Stimulated activated CD4-positive, alpha-beta T cell treated with anti-CD3 and anti-CD28 coated beads, Interleukin-1b, Interleukin-23, amount 100 ng/mL, for 1 hour (primary cell): ENCODE measurements at places on chromosomes 2 and 18.

DNA sequence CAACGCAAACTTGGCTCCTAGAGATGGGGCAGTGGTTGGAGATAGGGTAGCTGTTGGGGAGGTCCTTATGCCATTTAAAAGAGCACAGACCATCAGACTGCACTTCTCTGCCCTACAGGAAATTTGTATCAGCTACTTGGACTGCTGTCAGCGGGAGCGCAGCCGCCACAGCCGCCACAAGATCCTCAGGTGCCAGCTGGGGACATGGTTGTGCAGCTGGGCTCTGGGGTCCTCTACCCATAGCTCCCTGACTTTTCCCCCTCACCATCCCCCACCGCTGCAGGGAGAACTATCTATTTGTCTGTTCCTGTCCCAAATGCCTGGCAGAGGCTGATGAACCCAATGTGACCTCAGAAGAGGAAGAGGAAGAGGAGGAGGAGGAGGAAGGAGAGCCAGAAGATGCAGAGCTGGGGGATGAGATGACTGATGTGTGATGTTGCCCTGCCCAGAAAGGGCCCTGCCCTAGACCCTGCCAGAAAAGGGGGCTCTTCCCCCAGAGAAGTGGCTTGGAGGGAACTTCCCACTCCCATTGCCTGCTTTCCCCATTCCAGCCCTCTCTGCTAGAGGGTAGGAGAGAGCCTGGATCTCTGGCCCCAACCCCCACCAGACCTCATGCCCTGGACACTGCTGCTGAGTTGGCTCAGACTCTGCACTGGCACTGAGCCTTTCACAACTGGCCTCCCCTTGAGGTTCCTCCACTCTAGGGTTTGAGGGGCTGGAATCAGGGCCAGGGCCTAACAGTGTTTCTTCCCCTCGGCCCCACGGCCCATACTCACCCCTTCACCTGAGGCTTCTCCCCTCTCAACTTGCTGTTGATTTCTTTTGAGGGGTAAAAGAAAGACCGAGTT lies 7.3 kb downstream of the PRADC1 start:
- DNase-seq = no peak

DNA sequence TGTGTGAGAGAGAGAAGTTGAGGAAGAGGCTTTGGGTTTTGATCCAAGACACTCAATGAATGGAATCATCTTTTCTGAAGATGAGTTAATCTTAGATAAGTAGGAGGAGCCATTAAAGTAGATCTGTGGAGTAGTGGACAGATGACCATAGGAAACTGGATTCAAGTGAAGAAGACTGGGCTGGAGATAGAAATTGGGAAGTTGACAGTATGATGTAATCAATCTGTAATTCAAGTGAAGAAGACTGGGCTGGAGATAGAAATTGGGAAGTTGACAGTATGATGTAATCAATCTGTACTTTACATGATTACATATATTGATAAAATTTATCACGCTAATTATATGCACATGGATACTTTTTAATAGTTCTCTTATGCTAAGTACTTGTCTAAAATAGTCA lies 92.8 kb downstream of the PHLPP1 start:
- DNase-seq = no peak

DNA sequence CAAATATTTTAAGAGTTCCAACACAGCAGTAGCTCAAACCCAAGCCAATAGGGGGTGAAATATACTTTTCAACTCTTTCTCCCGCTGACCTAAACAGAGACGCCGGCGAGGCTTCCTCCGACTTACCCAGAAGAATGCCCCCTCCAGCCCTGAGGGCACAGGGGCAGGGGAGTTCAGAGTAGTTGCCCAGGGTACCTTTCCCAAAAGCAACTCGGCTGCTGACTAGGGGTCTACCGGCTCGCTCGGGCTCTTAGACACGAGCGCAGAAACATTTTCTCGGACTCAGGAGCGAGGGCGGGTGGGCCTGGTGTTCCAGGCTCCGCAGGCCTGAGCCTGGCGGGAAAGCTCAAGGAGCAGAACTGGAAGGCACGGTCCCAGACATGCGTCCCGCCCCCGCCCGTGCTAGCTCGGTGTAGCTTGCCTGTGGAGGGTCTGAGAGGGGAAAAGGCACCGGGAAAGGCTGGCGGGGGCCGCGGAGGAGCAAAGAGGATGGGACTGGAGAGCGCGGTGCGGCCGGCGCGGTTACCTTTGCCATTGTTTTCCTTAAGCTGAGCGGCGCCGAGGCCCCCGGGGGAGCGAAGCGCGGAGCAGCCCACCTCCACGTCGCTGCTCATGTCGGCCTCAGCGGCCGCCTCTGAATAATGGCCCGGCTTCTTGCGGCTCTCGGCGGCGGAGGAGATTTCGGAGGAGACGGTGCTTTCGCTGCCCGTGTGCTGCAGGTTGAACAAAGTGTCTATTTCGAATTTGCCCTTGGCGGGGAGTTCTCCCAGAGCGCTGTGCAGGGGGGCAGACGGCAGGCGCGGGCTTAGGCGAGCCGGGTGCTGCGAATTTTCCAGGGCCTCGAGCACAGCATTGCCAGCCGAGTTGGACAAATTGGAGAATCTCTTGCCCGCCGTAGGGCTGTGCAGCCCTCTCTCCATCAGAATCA lies 674 bp downstream of the EVX2 start:
- DNase-seq = no peak

GRCh38 chr2:16218161-16218560 lies 277.8 kb downstream of the MYCN start:
- no peak for DNase-seq

DNA sequence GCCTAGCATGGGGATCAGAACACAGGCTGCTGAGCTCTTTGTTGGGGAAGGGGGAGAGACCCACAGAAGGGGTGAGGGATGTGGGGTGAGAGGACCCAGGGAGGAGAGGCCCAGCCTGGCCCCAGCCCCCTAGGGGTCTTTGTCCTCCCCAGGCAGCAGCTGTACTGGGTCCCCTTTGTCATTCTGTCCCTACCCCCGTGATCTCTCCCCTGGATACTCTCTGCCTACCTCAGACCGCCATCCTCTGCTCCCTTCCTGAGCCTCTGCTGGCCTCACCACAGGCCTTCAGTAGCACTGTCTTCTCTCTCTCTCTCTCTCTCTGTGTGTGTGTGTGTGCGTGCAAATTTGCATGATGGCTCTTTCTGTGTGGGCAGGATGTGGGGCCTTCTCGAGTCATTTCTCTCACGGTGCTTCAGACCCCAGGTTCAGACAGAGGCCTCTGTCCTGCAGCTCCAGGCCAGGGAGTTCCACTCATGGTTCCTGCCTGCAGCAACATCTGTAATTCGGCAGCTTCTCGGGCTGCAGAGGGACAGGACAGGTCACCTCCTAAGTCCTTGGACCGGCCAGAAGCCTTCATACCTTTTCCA lies 1.4 kb downstream of the PSD4 start:
- DNase-seq = no peak

DNA sequence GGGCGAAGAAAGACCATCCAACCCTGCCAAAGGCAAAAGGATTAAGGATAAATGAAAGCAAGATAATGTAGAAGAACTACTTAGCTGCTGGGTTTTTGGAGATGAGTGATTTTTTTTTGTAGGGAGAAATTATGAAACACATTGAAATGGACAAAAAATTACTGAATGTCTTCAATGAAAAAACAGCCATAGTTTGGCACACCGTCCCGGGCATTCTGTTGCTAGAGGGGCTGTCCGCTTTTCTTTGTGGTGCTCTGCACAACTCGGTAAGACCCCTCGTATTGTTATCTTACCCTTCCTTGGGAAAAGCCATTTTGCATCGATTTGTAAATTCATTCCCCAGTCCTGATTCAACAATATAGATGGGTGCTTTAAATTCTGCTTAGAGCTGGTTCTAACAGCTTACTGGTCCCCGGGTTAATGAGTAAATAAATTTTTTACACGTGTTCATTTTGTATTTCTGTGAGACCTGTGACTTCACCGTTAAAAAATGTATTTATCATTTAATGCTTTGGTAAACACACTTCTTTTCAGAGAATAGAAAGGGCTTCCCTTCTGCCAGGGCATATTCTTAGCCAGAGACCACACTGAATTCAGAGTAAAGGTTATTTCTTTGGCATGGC lies 912 bp upstream of the LAPTM4A start:
- no peak for DNase-seq

GRCh38 chr2:85353876-85354285 lies 447 bp downstream of the RETSAT start:
- DNase-seq = no peak

DNA sequence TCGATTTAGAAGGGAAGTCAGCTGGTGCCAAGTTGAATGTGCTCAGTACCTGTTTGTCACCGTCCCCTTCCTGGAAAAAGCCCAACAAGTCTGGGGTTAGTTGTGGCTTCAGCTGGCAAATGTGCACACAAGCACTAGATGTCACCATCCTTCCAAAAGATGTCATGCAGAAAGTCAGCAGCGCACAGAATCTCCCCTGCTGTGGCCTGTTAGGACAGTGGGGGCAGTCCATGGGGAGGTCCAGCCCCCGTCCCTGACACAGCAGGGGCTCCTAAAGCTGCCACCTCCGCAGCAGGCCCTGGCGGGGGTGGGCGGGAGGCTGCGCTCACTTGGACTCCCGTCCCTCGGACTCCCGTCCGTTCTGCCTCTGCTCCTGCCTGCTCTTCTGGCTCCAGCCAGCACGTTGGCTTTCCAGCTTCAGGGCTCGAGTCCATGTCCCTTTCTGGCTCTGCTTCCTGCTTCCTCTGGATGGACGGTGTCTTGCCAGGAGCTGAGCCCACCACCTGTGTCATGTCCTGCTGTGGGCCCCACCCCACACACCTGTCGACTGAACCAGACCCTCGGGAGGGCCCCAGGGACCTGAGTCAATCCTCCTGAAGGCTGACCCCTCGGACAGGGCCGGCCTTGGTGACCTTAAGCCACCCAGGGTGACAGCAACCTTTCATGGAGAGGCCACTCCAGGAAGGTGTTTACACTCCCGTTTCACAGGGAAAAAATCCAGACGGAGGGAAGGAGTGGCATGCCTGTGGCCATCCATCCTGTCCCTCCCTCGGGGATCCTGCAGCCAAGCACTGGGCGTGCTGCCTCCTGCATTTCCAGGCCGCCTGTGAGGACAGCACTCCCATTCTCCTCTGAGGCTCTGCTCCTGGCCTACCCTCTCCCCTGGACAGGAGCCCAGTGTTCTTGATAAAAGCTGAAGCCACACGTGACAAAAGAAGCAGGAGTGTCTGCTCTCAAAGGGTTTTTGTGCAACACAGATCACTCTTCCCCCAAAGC lies 8.5 kb downstream of the RAB17 start:
- no peak for DNase-seq

GRCh38 chr2:185618625-185619024 lies 120.0 kb upstream of the FSIP2 start:
- DNase-seq = no peak

- no peak for DNase-seq
Measured at GRCh38 chr18:29328932-29329331, 1152.0 kb upstream of the CDH2 start.

GRCh38 chr2:239326831-239327535 lies 73.8 kb downstream of the HDAC4 start:
- peak; percentile 51 for DNase-seq

GRCh38 chr2:201383136-201383535 lies 26.0 kb upstream of the FLACC1 start:
- no peak for DNase-seq

DNA sequence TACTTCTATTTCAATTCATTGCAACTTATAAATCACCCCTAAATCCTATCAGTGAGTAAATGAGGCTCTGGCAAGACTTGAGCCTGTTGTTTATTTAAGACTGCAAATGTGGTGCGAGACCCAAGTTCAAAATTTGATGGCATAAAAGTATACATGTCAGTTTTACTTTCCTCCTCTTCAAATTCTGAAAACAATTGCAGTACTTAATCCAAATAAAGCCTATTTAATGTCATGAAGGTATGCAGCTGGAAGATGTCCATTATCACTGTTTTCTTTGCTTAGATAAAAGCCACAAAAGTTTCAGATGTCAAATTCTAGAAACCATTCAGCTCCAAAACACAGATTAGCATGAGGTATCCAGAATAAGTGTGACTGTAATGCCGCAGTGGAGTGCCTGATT lies 3.3 kb downstream of the APCDD1 start:
- DNase-seq = no peak

GRCh38 chr2:11701206-11701605 lies 31.2 kb upstream of the NTSR2 start:
- DNase-seq = no peak

GRCh38 chr2:223952280-223952968 lies 4.8 kb upstream of the MRPL44 start:
- no peak for DNase-seq

- DNase-seq = no peak
Measured at GRCh38 chr2:176122052-176122682, 352 bp upstream of the HOXD9 start.

DNA sequence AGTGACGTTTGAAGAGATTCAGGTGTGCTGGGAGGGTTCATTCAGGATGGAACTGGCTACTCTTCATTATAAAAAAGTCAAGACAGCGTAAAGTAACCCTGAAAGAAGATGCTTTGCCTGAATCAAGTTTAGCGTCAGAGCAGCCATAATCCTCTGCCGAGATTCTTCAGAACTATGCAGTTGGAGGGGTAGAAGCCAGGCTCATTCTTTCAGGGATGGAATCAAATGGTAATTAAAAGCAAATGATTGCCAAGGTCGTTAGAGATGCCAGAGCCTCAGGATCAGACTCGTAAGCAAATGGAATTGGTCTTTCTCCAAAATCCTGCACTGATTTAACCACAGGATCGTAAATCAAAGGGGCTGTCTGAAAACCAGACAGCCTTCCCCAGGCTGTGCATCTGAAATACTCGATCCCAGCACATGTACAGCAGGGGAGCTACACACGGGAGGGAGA lies 21.9 kb downstream of the APCDD1 start:
- DNase-seq = no peak

GRCh38 chr2:110877031-110877827 lies 144.9 kb downstream of the ACOXL start:
- no peak for DNase-seq

GRCh38 chr2:42568401-42569115 lies at the start of gene MTA3:
MTA3 (plus strand) TSS chr2:42568632; CDS start chr2:42568746, 114 bp downstream.
- peak; percentile 46 for DNase-seq

DNA sequence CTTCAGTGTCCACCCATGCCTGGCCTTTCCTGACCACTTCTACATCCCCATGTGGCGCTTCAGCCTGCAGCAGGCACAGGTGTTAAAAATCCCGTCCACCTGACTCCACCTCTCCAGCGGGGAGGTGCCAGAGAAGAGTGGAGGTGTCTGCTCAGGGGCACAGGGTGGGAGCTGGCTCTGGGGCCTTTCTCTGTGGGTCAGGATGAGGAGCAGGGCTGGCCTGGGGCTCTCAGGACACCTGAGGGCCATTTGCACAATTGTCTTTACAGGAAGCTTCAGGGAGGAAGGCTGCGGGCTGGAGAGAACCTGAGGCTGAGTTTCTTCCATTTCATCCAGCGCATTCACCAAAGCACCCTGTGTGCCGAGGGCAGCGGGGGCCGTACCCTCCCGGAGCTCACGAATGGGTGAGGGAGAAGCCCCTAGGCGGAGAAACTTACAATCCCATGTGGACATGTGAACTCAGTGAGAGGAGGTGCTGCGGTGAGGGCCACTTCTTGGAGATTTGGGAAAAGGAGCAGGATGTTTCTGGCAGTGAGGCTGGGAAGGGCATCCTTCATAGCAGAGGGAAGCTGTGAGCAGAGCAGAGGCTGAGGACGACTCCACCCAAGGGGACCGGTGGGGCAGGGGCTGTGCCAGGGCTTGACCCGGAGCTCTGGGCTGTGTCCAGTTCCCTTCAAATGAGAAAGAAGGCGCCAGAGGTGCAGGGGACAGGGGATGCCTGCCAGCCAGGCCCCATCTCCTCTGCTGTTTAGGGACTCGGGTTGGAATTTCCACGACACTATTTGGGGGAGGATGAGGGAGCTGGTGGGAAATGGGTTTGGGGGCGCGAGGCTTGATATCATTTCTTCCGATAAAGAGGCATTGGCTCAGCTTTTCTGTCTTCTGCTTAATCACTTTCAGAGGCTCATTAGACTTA lies 155.2 kb upstream of the MYCN start:
- DNase-seq = no peak

GRCh38 chr2:177740700-177741099 lies 331.9 kb downstream of the PDE11A start:
- no peak for DNase-seq

- DNase-seq = no peak
Measured at GRCh38 chr2:3443083-3443482, 63.6 kb downstream of the TRAPPC12 start.
